AG10803 (cell line): ENCODE measurements at places on chromosomes 5 and 9.
A peak's percentile ranks its signal among the peaks of the same experiment; 100 is the strongest.

DNA sequence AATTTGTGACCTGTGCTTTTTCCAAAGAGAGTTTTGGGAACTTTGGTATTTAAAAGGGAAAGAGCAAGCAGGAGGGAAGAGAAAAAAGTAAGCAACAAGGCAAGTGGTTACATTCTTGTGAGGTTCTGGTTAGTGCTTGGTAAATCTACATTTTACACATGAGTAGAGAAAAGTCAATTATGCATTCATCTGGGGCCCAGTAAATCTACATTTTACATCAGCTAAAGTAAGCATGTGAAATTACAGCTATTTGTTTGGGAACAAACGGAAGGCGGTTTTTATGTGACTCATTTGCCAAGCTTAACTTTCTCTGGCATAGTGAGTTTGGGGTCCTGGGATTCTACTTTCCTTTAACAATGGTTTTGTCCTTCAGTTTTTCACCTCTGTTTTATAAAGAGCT lies 102.2 kb downstream of the SNX18 start:
- peak; percentile 38 for DNase-seq

DNA sequence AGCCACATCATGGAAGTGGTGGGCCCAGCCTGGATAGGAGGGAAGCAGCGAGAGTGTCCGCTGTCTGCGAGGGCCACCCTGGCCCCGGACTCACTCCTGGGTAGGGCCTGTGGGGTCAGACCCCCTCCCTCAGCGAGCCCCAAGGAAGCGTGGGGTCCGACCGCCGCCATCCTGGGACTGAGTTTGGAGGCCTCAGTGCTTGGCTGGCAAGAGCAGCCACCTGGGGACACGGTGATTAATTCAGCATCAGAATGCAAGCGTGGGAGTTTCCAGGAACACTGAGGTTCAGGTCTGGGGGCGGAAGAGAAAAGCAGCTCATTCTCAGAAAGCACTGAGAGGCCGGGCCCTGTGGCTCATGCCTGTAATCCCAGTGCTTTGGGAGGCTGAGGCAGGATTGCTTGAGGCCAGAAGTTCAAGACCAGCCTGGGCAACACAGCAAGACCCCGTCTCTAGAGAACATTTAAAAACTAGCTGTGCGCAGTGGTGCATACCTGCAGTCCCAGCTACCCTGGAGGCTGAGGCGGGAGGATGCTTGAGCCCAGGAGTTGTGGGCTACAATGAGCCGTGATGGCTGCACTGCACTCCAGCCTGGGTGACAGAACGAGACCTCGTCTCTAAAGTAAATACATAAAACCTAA lies 18.3 kb upstream of the CAMSAP1 start:
- no peak for DNase-seq

GRCh38 chr5:2192496-2192895 lies 309.8 kb upstream of the IRX4 start:
- no peak for DNase-seq

DNA sequence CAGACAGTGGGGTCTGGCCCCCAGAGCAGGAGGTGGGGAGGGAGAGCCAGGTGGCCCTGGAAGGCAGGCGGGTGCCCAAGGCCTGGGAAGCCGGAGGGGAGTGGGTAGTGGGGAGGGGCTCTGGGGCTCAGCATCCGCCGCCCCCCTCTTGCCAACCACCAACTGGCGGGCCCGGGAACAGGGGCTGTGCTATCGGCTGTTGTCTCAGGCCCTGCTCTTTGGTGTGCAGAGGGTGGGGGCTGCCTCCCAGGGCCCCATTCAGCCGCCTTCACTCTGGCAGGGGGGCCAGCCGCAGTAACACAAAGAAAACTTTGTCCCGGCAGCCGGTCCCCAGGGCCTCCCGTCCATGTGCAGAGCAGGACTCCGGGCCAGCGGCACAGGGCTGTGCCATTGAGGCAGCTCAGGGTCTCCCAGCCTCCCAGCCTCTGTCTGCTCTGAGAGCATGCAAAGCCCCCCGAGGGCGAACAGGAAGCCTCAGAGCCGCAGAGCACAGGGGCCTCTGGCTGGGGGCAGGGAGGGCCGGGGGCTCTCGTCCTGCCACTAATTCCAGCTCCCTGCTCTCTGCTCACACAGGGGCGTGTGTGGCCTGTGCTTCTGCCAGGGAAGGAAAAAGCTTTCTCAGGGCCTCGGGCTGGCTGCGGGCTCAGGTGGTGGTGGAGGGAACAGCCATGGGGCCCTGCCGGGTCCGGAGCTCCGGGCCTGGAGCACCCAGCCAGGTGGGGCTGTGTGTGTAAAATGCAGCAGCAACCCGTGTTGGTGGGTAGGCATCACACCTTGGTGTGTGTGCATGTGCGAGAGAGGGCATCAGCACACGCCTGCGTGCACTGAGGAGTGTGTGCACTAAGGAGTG lies 54.2 kb upstream of the NOTCH1 start:
- DNase-seq = no peak
